Stimulated activated naive B cell treated with anti-CD40 and anti-IgM and Interleukin-4, amounts not matched to agents 10 μg/mL and 1 μg/mL and 100 μg/mL, for 72 hours (primary cell): ENCODE measurements at places on chromosomes 3 and 15.
A peak's percentile ranks its signal among the peaks of the same experiment; 100 is the strongest.

GRCh38 chr3:133781570-133781969 is 24.0 kb upstream of the SRPRB start:
- no peak for DNase-seq

DNA sequence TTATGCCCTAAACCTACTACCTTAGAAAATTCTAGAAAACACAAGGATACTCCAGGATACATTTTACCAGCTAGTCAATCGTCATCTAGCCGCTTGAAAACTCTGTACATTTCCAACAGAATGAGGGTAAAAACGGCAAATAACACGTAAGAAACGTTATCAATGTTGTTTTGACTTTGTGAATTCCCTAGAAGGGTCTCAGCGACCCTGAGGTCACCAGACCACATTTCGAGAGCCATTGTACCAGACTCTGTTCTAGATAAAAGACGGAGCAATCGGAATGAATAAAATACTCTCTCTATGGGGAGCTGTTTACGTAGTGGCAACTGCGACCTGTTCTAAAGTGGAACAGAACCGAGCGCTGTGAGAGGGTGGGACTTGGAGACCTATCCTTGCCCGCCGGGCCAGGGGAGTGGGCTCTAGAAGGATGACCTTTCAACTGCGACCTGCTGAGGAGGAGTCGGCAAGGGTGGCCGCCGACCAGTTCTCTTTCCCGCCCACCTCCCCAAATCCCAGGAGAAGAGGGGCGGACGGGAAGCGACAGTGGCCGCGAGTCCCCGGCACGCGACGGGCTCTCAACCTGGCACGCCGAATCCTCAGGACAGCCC is 778 bp upstream of the AP4E1 start:
- DNase-seq: no peak

- DNase-seq: peak; percentile 44
Observed at GRCh38 chr3:12948891-12949711, 107.7 kb upstream of the RPL32 start.

GRCh38 chr15:45690581-45691260 is 55.9 kb downstream of the SQOR start:
- DNase-seq: no peak

DNA sequence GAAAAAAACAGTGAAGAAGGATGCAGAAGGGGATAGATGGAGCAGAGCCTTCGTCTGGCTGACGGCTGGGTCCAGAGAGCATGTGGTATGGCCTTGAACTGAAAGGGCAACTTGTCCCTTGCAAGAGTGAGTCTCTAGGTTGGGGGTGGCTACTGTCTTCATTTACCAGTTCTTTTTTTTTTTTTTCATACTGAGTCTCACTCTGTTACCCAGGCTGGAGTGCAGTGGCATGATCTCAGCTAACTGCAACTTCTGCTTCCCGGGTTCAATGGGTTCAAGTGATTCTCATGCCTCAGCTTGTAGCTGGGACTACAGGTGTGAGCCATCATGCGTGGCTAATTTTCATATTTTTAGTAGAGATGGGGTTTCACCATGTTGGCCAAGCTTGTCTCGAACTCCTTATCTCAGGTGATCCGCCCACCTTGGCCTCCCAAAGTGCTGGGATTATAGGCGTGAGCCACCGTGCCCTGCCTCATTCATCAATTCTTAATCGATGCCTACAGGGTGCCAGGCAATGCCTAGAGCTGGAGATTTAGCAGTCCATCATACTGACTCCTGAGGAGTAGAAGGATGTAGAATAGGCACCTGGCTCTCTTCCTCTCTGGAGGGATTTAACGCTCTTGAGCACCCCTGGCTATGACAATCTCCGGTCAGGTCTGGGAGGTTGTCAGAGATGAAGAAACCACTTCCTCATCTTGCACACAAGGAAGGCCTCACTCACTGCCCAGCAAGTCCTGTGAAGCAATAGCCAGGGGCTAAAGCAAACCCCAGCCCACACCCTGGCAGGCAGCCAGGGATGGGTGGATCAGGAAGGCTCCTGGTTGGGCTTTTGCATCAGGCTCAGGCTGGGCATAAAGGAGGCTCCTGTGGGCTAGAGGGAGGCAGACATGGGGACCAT is at the start of gene CAMP:
Gene CAMP (plus strand): TSS at position 880 of the 898 bp plus-strand sequence. CDS start 17 bp downstream, at position 897.
- DNase-seq: peak; percentile 20

DNA sequence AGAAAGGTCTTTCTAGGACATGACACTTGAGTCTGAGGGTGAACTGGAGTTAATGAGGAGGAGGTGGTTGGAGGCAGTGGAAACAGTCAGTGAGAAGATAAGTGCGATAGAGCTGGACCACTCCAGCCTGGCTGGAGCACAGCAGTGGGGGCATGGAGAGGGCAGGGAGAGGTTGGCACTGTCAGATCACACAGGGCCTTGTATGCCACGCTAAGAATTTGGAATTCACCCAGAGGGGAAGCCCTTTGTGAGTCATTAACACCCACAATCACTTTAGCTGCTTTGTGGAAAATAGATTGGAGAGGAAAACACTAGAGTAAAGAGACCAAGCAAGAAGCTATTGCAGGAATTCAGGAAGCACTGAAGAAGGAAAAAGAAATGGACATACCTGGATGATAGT is 83.3 kb downstream of the ZNF621 start:
- DNase-seq: no peak

DNA sequence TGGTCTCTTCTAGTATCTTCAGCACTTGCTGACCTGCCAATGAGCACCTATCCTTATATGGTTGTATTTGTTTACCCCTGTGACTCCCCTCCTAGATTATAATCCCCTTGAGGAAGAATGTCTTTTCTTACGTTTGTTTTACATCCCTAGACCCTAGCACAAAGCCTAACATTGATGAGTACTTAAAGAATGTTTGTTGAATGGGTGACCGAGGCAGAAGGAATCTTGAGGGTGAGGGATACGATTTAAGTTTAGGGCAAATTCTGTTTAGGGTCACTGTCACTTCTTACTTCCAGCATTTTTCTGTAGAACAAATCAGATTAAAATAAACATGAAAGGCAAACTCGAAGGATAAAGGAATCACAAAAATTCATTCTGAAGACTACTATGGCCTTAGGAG is 80.9 kb upstream of the FAM98B start:
- no peak for DNase-seq

DNA sequence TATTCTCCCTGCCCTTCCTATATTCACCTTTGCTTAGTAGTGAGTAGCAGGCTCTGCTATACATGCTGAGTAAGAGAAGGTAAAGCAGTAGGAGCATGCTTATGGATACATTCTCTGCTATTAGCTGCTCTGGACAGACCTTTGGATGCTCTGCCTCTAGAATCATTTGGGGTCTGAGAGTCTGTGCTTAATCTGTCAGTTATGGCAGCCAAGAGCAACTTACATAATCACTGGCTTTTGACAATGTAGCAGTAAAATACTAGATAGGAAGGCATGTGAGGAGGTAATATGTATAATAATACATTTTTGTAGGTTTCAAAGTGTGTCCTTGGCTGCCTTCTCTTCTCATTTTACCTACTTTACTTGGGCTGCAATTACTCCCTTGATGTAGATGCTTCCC is 277.7 kb downstream of the GAP43 start:
- no peak for DNase-seq

GRCh38 chr15:49857496-49858475 is 236.9 kb downstream of the DTWD1 start:
- DNase-seq: no peak

- no peak for DNase-seq
Observed at GRCh38 chr3:118116991-118117390, 917.7 kb downstream of the IGSF11 start.
